ENCODE measurements at places on chromosomes 6 and 20.
A peak's percentile ranks its signal among the peaks of the same experiment; 100 is the strongest.

GRCh38 chr20:50538276-50538675, 28.1 kb downstream of the PTPN1 start:
- DNase-seq, result no peak

GRCh38 chr20:50346374-50347283, 156.0 kb downstream of the CEBPB start:
- no peak for DNase-seq

DNA sequence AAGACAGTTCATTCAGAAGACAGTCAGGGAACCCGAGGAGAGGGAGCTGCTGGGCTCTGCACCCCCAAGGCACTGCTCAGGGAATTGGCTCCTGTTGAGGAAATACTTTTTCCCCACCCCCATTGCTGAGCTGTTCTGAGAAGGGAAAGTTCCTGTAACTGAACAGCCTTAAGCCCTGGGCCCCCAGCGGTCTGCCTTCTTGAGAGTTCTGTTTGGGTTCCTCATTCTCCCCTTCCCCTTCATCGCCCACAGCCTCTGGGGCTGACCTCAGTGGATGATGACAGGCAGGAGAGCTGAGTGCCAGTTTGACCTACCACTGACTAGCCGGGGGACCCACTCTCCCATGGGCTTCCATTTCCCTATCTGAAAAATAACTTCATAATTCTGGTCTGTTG, 10.7 kb downstream of the HCK start:
- peak; percentile 14 for DNase-seq

DNA sequence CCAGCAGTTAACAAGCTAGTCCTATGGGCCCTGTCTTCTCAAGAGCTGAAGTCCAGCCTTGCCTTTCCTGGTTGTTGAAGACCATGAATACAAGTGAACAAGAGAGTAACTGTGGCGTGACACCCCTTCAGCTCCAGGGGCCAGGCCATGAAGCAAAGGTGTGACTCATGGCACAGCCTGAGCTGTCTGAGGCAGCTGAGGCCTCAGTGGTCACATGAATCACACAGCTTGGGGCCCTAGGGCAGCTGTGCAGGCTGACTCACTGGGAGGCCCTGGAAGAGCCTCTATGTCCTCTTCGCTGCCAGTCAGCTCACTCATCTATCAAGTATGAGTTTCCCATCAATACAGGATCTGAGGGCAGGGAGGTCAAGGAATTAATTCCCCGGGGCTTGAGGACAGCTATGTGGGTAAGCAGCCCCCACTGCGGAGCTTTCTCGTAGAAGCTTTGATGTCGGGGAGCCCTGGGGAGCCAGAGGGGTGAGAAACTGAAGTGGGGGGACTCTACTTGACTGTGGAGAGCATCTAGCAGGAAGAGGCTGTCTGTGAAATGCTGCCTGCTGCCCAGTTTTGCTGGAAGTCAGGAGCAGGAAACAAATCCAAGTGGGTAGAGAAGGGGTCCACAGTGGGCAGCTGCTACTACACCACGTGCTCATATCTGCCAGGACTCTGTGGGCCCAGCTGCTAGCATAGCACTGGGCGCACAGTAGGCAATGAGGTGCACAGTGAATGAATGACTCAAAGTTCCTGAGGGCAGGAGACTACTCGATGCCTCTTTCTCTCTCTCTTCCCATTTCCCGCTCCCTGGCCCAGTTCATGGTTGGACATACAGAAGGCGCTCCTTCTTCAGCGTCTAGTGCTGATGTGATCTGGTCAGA, 13.7 kb upstream of the FAM83C start:
- DNase-seq, result peak; percentile 79

DNA sequence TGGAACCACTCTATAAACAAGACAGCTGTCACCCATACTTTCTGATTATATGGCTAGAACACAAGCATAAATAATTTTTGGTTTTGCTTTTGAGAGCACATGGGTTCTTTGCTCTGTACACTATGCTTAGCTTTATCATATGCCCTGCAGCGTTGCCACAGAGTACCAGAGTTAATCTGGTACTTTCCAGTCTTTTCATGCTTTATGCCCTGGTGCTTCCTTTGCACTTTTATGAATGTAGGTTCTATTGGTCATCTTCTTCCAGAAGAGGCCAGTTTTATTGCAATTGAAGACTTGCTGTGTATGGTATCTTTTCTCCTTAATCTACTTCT, 20.8 kb downstream of the SHLD1 start:
- no peak for DNase-seq

GRCh38 chr6:127880429-127880828, 20.4 kb downstream of the THEMIS start:
- DNase-seq, result no peak

DNA sequence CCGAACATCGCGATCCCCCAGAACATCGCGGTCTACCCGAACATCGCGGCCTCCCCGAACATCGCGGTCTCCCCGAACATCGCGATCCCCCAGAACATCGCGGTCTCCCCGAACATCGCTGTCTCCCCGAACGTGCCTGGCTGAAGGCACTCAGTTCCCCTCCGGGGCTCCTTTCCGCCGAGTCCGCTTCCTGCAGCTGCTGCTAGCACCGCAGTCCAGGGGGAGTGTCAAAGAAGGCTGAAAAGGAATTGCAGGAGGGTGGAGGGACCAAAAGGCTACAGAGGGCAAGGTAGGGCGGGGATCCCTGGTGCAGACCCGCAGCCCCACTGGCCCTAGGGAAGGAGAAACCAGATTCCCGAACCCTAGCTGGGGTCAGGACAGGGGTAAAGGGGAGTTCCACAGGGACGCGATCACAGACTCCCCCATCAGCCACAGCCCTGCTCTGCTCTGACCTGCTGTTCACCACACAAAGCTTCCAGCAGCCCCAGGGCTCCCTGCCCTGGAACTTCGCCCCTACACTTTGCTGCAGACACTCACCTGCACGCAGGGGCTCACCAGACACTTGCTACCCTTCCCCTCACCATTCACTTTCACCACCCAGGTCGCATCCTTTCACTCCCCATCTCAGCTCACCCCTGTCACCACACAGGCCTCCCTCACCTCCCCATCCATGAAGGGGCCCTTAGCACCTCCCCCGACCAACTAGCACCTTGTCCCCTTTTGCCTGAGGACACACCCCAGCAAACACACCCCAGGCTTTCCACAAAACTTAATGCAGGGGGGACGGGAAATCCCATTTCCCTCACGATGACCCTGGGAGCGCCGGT, 1.7 kb downstream of the ULBP1 start:
- peak; percentile 33 for DNase-seq

DNA sequence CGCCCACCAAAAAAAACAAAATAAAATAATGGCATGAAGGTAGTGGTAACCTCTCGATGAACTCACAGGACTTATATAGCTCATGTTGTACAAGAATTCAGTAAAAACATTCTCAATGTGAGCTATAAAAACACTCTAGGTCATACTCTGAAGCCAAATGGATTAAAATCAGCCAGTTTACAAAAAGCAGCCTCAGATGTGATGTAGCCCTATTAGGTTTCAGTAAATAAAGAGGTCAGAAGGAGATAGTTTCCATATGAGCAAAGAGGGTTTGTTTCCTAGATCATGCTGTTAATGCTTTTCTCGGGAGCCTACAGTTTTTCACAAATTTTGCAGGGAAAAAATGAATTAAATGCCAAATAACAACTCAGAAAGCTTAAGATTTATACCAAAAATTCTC, 319.5 kb upstream of the HSF2 start:
- no peak for DNase-seq

DNA sequence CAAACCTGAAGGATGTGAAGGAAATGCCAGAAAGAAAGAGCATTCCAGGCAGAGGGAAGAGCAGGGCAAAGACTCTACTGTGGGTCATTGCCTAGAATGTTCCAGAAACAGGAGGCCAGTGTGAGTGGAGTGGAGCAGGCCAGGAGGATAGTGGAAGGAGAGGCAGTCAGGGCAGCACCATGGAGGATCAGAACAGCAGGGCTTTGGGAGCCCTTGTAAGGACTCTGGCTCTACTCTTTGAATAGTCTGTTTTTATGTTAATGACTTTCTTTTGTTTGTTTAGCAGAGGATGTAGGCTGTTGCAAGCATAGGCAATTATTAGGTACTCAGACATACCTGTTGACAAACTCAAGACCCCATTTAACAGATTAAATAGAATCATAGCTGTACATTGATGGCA, 23.6 kb upstream of the FBXL4 start:
- DNase-seq, result no peak

DNA sequence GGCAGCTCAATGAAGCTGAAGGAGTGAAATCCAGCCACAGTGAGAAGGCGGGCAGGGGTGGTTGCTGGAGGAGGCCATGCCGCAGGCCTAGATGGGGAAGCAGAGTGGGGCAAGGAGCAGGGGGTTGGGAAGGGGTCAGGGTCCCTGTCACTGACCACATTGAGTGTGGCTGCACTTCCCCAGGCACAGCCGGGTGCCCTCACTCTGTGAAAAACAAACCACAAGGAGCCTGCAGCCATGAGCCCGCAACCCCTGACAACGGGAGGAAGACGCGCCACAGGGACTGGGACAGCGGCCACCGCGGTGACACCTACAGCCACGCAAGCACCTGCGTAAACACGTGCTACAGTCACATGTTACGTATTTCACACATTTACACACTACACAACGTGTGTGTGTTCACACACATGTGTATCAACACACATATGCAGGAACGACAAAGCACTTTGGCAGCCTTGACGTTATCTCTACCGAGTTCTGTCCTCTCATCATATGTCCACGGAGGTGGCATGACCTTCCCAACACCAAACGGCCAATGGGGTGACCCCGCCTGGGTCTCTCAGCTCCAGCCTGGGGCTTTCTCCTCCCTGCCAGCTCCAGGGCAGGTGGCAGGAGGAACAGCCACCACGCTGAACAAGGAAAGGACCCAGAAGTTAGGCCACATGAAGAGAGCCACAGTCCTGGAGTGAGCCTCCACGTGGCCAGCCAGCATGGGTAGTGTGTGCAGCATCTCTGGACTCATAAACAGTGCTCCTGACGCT, 137.6 kb upstream of the RPS6KA2 start:
- no peak for DNase-seq

GRCh38 chr6:158853072-158853879, 34.1 kb upstream of the EZR start:
- DNase-seq, result peak; percentile 88

DNA sequence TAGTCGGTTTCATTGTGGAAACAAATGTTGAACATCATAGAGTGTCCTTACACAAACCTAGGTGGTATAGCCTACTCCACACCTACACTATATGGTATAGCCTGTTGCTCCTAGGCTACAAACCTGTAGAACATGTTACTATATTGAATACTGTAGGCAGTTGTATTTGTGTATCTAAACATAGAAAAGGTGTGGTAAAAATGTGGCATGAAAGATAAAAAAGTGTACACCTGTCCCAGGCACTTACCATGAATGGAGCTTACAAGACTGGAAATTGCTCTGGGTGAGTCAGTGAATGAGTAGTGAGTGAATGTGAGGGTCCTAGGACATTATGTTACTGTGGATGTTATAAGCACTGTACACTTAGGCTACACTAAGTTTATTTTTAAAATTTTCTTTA, 103.0 kb downstream of the ZFAND3 start:
- DNase-seq, result no peak

DNA sequence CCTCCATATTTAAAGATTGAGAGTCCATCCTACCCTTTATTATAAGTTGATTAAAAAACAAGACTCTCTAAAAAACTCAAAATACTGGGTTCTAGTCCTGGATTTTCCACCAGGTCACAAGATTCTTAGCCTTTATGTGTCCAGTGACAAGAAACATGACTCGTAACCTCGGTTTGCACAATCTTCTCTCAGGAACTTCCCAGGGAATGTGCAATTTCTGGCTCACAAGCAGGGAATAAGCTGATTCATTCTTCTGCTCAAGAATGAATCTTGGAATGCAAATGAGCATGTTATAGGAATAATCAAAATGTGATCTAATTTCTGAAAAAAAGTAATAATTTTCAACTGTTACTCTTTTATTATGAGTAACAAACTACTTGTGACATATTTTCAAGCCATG, 45.1 kb downstream of the OGFRL1 start:
- DNase-seq, result no peak

GRCh38 chr6:167977717-167978467, 19.6 kb upstream of the KIF25 start:
- DNase-seq, result no peak

DNA sequence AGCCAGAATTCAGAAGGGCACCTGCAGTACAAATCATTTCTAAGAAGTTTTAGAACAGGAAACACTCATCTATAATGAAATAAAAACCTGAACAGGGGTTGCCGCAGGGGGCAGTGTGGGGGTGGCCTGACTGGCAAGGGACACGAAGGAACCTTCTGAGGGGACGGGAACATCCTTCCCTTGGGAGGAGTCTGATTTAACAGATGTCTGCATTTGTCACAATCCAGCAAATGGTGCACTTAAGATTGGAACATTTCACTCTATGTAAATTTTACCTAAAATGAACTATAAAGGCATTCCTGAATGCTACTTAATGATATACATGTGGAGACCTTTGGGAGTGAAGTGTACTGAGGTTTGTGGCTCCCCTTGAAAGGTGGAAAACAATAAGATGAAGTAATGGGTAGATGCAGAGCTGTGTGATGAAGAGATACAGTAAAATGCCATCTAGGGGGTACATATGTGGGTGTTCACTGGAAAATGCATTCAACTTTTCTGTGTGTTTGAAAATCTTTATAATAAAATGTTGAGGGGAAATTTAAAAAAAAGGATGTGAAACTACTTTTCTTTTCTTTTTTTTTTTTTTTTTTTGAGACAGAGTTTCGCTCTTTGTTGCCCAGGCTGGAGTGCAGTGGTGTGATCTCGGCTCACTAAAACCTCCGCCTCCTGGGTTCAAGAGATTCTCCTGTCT, 89.5 kb downstream of the SNX5 start:
- DNase-seq, result peak; percentile 17

DNA sequence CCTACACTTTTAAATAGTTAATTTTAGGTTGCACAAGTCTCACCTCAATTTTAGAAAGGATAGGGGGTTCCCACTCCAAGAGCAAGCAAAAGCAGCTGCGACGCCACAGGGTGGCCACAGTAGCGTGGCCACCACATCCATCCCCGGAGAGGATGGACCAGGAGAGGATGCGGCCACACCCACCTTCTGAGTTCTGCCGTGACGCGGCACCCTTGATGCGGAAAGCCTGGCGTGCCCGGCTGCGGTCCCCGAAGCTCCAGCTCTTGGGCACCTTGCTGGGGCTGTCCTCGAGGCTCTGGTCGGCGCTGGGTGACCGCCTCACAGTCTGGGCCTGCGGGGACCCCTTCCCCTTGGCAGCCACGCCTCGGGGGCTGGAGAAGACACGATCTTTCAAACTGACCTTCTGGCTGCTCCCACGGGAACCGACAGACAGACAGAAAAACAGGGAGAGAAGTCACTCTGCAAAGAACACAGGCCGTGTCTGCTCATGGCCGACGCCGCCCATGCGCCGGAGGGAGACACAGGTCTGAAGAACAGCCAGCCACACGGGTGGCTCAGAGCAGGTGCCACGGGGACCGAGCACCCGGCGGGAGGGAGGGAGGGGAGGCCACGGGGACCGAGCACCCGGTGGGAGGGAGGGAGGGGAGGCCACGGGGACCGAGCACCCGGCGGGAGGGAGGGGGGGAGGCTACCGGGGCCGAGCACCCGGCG, 53.7 kb upstream of the CHRNA4 start:
- no peak for DNase-seq

Measured in stimulated activated CD4-positive, alpha-beta T cell treated with anti-CD3 and anti-CD28 coated beads, Interleukin-2, amount 100 ng/mL, for 24 hours (primary cell).